Activated CD4-positive, alpha-beta T cell treated with anti-CD3 and anti-CD28 coated beads, Interleukin-2, amount 10 ng/mL, durations not matched to agents 7 days and 5 days (primary cell): ENCODE measurements at places on chromosomes 1 and 21.

DNA sequence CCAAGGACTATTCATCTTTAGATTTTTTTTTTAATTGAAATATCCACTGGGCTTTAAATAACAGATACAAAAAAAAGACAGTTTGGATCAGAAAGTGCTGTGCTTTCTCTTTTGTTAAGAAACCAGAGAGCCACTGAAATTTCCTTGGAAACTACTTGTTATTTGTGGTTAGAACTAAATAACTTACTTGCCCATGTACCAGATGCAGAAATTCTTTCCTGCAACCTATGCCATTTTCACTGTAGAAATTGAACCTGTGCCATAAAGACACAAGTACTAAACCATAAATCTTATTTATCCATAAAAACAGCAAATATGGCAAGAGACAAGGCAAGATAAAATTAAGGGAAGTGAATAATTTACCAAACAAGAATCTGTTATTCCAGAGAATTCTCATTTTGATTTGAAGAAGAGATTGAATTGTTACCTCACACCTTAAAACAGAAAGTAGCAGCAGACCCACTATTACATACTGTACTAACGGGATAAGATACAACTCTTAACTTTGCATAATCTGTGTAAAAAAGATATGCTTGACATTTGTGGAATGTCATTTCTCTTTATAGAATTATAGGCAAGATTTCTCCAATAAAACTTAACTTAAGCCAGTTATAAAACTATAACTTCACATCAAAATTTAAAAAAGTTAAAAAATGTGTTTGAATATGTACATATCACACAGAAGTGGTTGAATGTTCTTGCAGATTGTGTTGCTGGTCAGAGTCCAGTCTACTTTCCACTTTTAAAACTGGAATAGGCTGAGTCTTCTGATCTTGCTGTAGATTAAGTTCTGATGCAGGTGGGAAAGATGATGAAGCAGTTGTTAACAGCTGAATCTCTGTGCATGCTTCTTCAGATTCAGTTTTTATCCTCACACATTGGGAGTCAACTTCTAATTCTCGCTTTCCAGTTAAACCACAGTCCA, 6.3 kb upstream of the PHTF1 start:
- no peak for DNase-seq

DNA sequence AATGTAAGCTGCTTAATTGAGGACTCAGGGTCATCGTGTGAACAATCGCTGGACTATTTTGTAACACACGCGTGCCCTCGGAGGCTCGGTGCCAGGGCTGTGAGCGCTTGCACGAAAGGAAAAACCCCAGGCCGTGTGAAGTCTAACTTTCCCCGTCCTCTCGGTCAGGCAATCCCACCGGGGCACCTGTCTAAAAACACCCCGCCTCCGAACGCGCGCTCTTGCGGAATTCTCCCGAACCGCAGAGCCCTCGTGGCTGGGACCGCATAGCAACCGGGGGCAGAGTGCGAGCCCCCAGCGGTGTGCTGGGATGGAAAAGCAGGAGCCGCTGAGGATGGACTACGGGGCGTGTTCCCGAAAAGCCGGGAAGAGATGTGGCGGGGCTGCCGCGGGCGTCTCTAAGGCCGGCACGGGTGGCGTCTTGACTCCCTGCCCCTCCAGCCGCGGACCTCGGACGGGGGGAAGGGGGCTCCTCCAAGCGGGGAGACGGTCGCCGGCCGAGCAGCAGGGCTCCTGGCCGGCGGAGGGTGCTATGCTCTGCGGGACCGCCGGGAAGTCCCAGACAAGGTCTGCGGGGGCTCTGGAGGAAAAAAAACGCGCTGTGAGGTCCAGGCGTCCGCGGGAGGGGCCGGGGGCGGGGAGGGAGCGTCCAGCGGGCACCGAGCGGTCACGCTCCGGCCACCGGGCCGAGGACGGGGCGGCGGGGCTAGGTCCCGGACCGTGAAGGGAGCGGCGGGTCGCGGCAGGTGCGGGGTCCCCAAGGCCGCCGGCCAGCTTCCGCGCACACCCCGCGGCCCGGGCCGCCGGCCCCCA, 936 bp downstream of the ZBTB21 start:
- peak; percentile 45 for DNase-seq

DNA sequence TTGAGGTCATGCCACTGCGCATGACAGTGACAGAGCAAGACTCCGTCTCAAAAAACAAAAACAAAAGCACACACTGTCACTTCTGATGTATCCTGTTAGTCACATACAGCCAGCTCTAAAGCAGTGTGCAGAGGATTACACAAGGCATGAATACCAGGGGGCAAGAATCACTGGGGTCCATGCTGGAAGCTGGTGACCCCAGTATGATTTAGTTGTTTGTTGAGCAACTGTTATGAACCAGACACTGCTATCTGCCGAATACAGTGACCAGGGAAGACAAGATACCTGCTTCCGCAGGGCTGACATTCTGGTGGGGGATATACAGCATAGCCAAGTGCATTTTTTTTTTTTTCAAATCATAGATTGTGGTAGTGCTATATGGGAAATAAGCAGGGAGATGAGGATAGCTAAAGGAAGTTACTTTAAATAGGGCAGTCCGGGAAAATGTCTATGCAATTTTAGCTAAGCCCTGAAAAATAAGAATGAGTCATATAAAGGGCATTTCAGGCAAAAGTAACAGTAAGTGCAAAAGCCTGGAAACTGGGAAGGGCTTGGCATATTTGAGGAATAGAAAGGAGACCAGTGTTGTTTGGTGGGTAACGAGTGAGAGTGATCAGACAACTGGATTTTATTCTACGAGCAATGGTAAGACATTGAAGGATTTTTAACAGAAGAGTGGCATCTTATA, 69.7 kb downstream of the ADSS2 start:
- no peak for DNase-seq

DNA sequence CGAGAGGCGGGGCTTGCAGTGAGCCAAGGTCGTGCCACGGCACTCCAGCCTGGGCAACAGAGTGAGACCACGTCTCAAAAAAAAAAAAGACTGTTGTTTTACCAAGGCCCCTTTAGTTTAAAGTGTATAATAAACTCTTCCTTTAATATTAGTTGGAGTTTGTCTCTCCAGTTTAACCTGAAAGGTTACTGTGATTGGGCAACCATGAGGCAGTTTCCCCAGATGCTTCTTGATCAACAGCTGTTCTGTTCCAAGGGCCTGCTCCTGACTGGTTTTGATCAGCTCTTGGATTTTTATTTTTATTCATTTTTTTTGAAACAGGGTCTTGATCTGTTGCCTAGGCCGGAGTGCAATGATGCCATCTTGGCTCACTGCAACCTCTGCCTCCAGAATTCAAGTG, 18.1 kb upstream of the C2CD2 start:
- DNase-seq, result no peak

- DNase-seq, result peak; percentile 79
These were observed 41.9 kb upstream of the TNFRSF1B start for GRCh38 chr1:12124693-12125421.

DNA sequence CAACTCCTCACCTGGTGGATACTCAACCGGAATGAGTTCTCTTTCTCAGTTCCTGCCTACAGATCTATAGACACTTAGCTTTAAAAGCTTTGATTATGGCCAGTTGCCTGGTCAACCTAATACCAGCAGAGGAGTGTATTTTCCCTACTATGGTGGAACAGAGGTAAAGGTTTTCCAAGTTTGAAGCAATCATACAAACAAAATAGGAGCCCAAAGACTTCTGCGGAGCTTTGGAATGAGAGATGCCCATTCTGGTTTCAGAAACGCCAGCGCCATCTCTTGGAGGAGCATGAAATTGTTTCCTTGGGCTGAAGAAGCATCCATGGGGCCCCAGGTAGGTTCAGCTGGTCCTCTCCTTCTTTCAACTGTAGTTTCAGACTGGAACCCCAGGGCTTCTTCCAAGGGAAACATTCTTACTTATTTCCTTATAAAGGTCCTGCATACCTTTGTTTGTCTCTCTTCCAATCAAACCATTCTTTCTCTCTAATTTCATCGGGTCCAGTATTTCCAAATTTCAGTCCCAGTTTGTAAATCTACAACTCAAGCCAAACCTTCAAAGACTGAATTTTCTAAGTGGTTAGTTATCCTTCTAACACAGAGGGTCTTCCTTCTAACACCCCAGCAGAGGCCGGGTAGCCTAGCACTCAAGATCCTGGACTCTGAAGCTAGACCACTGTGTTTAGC, 95.9 kb downstream of the KCNJ15 start:
- DNase-seq, result peak; percentile 50

- no peak for DNase-seq
These were observed 13.7 kb upstream of the RGS16 start for GRCh38 chr1:182617734-182618351.

DNA sequence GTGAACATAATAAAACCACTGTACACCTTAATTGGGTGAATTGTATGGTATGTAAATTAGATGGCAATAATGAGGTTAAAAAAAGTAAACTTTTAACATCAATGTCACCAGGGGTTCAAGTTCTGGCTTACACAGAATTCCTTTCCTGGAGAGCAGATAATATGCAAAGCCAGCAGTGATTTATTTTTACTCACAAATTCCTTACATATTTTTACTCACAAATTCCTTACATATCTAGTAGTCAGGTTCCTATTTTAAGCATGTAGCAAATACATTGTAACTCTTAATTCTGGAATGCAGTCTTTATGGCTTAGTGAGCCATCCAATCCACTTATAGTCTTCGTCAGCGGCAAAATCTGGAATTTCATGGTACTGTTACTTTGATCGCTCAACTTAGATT, 1.3 kb upstream of the UBE4B start:
- no peak for DNase-seq

DNA sequence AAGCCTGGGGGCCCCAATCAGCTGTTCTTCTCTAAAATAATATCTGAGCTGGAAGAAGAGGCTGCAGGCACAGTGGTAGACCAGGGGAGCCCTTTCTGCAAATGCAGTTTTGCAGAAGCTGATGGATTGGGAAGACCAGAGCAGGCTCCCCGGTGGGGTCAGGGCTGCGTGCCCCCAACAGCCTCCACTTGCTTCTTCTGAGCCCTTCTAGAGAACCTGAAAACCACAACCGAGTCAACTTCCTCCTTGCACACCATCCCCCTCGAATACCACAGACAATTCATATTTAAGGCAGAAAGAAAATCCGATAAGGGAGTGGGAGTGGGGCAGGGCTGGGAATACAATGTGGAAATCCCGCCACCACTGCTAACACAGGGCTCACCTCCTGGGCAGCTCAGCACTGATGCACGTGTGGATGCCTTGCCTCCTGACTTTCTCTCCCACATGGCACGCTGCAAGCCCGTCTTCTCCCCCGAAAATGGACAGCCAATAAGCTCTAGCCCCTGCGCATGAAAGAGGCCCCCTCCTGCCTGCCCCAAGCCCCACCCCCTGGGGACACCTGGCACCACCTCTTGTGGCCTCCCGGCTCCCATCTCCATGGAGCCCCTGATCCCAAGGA, 25.4 kb upstream of the ALDH4A1 start:
- DNase-seq, result peak; percentile 59

DNA sequence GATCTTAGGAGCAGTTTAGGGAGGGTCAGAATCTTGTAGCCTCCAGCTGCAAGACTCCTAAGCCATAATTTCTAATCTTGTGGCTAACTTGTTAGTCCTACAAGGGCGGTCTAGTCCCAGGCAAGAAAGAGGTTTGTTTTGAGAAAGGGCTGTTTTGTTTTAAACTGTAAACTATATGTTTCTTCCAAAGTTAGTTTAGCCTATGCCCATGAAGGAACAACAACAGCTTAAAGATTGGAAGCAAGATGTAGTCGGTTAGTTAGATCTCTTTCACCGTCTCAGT, 62.0 kb downstream of the SLC16A1 start:
- no peak for DNase-seq

- DNase-seq, result no peak
These were observed 171.4 kb upstream of the HMGB4 start for GRCh38 chr1:33692206-33693188.

DNA sequence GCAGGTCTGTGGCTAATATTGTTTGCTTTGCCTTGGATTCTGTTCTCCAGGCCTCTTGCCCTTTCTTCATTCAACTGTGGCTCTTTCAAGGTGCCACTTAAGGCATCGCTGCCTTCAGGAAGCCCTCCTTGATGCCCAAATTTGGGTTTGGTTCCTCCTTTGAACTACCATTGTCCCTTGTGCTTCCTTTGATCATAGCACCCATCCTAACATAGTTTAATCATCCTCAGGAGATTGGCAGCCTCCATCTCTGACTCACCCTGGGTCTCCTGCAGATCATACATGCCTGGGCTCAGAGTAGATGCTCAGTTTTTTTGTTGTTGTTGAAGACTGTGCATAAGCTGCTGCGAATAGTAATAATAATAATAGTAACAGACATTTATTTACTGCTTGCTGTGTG, 54.4 kb upstream of the ACOT11 start:
- no peak for DNase-seq

DNA sequence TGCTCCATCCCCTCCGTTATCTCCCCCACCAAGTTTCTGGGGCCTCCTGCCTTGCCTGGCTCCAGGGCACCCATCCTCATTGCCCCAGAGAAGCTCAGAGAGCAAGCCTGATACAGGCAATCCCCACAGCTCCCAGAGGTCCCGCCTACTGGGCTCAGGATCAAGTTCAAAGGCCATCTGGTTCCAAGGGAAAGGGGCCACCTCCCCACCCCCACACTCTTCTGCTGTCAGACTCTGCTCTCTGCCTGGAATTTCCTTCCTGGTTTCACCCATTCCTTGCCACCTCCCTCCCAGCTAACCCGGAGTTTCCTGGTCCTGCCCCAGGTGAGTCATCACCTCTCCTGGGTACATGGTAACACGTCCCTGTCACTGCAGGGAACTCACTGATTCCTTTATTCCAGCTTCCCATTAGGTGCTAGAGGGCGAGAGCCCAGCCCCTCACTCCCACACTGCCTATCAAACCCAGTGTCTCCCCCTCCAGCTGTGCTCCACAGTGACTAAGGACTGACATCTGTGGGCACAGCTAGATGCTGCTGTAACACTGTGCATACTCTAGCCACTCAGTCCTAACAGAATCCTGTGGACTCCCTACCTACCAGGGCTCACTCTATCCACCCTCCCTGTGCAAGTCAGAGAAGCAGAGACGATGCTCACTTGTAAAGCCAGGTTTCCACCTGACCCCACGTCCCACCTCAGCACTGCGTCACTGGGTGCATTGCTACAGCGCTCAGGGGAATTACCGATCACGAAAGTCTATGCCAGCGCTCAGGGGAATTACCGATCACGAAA, 21.8 kb downstream of the RSPH1 start:
- no peak for DNase-seq

- DNase-seq, result no peak
These were observed 1287.4 kb upstream of the B3GALT2 start for GRCh38 chr1:194473766-194474165.

- DNase-seq, result no peak
These were observed 50.3 kb downstream of the CHD1L start for GRCh38 chr1:147292631-147293251.

GRCh38 chr1:91742848-91743292, 143.1 kb downstream of the TGFBR3 start:
- DNase-seq, result no peak
